ENCODE measurements at places on chromosomes 5 and 9. TPM values are rescaled to one million over a fixed set of nuclear protein-coding genes. Genes with fewer than 3 reads are reported as not detected.

- H3K4me3 ChIP-seq, result no peak overlapping the region
- no peak for DNase-seq
- no peaks in the 10 kb centered on the region for H3K36me3 ChIP-seq
- no peak overlapping the region for H3K27ac ChIP-seq
- H3K27me3 ChIP-seq, result no peaks in the 10 kb centered on the region
- no peaks in the 10 kb centered on the region for H3K4me1 ChIP-seq
Observed at GRCh38 chr9:36537861-36538260, 34.8 kb upstream of the MELK start.

GRCh38 chr5:179768326-179769085 lies 25.3 kb upstream of the LTC4S start:
- H3K27me3 ChIP-seq, result no peaks in the 10 kb centered on the region
- no peak overlapping the region for H3K4me3 ChIP-seq
- no peak for DNase-seq
- peaks cover 41% of the 10 kb centered on the region for H3K4me1 ChIP-seq
- H3K27ac ChIP-seq, result no peak overlapping the region
- peaks cover 85% of the 10 kb centered on the region for H3K36me3 ChIP-seq

DNA sequence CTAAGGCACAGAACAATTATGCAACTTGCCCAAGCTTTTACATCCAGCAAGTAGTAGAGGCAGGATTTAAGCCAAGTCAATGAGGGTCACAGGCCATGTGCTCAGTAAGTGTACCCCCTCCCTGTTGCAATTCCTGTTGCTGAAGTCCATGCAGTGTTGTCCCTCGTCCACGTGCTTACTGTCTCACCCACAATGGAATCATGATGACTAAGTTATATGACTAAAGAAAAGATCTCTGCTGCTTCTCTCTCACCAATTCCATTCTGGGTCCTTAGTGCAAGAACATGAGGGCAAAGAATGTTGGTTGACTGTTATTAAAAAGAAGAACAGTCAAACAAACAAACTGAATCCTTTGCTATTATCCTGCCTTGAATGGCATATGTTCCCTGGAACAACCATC lies 233.6 kb upstream of the SLC24A2 start:
- H3K4me3 ChIP-seq, result no peak overlapping the region
- no peak overlapping the region for H3K27ac ChIP-seq
- peaks cover 29% of the 10 kb centered on the region for H3K4me1 ChIP-seq
- no peaks in the 10 kb centered on the region for H3K36me3 ChIP-seq
- H3K27me3 ChIP-seq, result no peaks in the 10 kb centered on the region

DNA sequence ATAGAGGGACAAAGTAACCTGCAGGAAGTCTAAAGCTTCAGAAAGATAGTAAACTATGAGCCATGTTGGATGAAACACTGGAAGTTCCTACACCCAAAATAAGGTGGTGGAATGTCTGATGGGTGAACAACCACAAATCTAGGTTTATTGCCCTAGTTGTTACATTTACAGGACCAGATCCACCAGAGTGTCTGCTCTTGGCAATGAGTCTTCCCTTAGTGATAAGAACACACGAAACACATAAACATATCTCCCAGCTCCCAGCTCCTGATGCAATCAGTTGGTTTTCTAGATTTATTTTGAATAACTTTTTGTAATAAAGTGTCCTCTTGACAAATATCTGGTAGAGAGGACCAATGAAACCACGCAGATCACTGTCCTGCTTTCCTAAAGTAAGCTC lies 329.7 kb upstream of the WWC1 start:
- H3K27ac ChIP-seq, result no peak overlapping the region
- no peak overlapping the region for H3K4me3 ChIP-seq
- H3K4me1 ChIP-seq, result peaks cover 4% of the 10 kb centered on the region
- no peaks in the 10 kb centered on the region for H3K27me3 ChIP-seq

GRCh38 chr9:4098031-4098430 lies 201.8 kb downstream of the GLIS3 start:
- DNase-seq, result no peak
- H3K36me3 ChIP-seq, result no peaks in the 10 kb centered on the region
- H3K27me3 ChIP-seq, result no peaks in the 10 kb centered on the region
- H3K27ac ChIP-seq, result no peak overlapping the region
- peaks cover 19% of the 10 kb centered on the region for H3K4me1 ChIP-seq
- no peak overlapping the region for H3K4me3 ChIP-seq

DNA sequence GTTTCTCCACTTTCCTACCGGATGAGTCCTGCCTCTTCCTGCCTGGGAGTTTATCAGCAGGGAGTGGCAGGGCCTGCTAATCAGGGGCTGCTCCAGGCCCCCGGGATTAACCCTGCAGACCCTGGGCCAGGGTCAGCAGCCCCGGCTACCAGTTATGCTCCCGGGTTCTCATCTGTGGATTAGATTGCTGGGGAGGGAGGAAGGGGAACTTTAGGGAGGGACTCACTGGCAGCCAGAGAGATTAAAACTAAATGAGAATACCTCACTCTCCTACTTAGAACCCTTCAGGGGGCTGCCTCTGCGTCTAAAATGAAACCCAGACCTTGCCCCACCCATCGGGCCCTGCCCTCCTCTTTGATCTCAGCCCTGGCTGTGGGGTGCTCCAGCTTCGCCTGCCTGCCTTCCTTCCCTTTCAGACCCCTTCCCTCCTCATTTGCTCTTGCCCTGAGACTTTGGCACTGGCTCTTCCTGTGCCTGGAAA lies 130.5 kb upstream of the HAND1 start:
- no peak for DNase-seq
- peaks cover 32% of the 10 kb centered on the region for H3K27me3 ChIP-seq
- no peak overlapping the region for H3K27ac ChIP-seq
- H3K4me3 ChIP-seq, result no peak overlapping the region

GRCh38 chr5:141354900-141355469 lies at the start of gene PCDHGA4:
Gene PCDHGA4, plus strand, starts transcription at chr5:141355021. Its CDS starts 87 bp downstream, at chr5:141355108.
- no peak within 1 kb of the TSS for H3K4me3 ChIP-seq
- H3K36me3 ChIP-seq, result no peaks in the 10 kb centered on the region
- no peak within 1 kb of the TSS for H3K27ac ChIP-seq
- H3K27me3 ChIP-seq, result no peaks in the 10 kb centered on the region

GRCh38 chr5:37994729-37995128 lies 154.9 kb upstream of the GDNF start:
- H3K4me1 ChIP-seq, result peaks cover 16% of the 10 kb centered on the region
- H3K27ac ChIP-seq, result no peak overlapping the region
- H3K36me3 ChIP-seq, result no peaks in the 10 kb centered on the region
- DNase-seq, result no peak

- no peak overlapping the region for H3K27ac ChIP-seq
- H3K4me1 ChIP-seq, result peaks cover 23% of the 10 kb centered on the region
- DNase-seq, result no peak
- H3K27me3 ChIP-seq, result no peaks in the 10 kb centered on the region
- H3K4me3 ChIP-seq, result no peak overlapping the region
- no peaks in the 10 kb centered on the region for H3K36me3 ChIP-seq
Observed at GRCh38 chr5:146564007-146564762, 48.2 kb upstream of the GPR151 start.

DNA sequence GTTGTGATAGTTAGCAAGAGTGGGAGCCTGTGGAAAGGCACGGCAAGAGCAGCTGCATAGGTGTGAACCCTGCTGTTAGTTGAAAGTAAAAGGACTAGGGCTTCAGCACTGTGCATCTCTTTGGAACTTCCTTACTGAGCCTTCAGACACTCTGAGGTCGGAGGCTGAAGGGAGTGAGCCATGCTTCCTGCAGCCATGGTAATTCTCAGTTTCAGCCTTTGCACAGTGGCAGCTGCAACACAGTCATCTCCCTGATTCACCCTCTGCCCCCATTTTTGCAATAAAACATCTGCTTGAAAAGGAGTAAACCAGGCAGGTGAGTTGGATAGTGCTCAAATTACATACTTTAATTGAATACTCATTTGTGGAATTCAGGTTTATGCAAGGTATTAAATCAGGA lies 6.5 kb upstream of the TLE4 start:
- DNase-seq, result no peak
- H3K27ac ChIP-seq, result no peak overlapping the region
- no peaks in the 10 kb centered on the region for H3K27me3 ChIP-seq
- peaks cover 3% of the 10 kb centered on the region for H3K4me1 ChIP-seq
- no peaks in the 10 kb centered on the region for H3K36me3 ChIP-seq
- no peak overlapping the region for H3K4me3 ChIP-seq

DNA sequence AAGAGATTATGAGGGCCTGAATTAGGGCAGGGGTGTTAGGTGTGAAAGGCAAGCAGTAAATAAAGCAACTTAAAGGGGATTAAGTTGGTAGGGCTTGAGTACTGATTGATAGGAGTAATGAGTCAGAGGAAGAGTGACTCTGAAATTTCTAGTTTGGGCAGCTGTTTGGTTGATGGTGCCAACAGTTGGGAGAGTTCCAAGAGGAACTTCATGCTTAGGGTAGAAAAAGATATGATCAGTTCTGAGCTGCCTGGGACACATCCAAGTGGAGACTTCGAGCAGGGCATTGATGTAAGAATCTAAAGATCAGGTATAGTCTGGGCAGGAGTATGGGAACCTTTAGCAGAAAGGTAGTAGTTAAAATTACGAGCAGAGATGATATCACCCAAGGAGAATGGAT lies 10.2 kb downstream of the MAMDC2 start:
- H3K4me1 ChIP-seq, result no peaks in the 10 kb centered on the region
- H3K36me3 ChIP-seq, result no peaks in the 10 kb centered on the region
- no peaks in the 10 kb centered on the region for H3K27me3 ChIP-seq
- H3K4me3 ChIP-seq, result no peak overlapping the region
- DNase-seq, result no peak
- no peak overlapping the region for H3K27ac ChIP-seq

- H3K4me3 ChIP-seq, result no peak overlapping the region
- H3K27me3 ChIP-seq, result no peaks in the 10 kb centered on the region
- no peak overlapping the region for H3K27ac ChIP-seq
- H3K36me3 ChIP-seq, result no peaks in the 10 kb centered on the region
- peaks cover 28% of the 10 kb centered on the region for H3K4me1 ChIP-seq
Observed at GRCh38 chr5:173591056-173591514, 25.4 kb downstream of the BOD1 start.

DNA sequence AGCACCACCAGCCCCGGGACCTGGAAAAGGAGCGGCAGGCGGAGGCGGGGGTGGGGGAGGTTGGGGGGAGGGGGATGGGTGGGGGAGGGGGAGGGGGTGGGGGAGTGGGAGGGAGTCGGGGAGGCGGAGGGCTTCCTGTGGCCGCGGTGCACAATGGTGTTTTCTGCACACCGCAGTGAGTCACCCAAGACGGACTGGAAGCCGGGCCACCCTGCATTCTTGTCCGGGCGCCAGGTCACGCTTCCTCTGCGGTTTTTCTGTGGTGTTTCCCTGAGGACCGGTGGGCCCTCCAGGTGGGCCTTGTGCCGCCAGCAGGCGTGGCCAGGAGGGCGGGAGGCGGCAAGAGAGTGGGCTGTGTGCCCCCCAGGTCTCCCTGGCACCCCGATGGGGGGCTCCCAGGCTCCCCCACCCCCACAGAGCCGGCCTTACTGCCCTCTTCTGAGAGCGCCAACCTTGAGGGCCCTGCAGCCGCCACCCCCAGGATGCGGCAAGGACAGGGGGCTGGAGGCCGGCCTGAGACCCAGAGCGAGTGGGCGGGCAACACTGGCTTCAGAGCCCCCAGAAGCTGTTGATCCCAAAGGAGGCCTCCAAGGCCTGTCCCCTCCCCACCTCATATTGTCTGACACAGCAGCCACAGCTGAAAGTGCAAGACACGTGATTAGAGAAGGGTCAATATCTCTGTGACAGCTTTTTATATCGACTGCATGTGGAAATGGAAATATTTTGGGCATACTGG lies 11.1 kb downstream of the EXD3 start:
- H3K4me3 ChIP-seq, result peak overlapping the region; percentile 25
- H3K4me1 ChIP-seq, result peaks cover 69% of the 10 kb centered on the region
- no peaks in the 10 kb centered on the region for H3K27me3 ChIP-seq
- peaks cover 8% of the 10 kb centered on the region for H3K36me3 ChIP-seq
- DNase-seq, result peak; percentile 98
- peak overlapping the region; percentile 92 for H3K27ac ChIP-seq

DNA sequence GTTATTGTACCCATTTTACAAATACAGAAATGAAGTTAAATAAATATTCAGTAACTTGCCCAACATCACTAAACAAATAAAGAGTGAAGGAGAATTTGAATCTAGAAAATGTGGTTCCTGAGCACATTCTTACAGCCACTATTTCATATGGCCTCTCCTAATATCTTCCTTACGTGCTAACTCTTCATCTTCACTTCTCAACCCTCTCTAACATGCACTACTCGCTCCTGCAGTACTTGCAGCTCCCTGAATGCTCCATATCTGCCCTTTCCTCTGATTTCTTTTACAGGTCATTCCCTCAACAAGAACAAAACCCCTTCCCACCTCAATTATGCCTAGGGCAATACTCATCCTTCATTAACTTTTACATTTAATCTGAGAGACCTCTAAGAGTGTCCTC lies 711.5 kb downstream of the CETN3 start:
- H3K27ac ChIP-seq, result no peak overlapping the region
- no peaks in the 10 kb centered on the region for H3K4me1 ChIP-seq
- H3K36me3 ChIP-seq, result no peaks in the 10 kb centered on the region
- no peak for DNase-seq
- no peak overlapping the region for H3K4me3 ChIP-seq
- H3K27me3 ChIP-seq, result no peaks in the 10 kb centered on the region

DNA sequence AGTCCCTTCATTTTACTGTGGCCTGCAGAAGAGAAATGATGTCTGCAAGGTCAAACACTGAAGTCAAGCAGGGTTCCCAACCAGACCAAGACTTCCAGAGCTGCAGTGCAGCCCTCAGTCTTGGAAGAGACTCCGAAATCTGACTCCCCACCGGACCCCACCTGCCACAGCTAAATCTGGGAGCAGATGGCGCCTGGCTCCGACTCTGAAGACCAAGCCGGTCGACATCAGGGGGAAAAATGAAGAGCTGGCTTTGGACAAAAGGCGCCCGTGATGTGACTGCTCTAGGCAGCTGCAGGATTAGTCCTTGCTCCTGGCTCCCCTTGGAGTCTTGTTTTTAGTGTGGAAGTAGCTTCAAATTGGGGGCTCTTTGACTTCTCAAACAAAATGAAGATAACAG lies 72.4 kb upstream of the ZNF622 start:
- no peaks in the 10 kb centered on the region for H3K27me3 ChIP-seq
- no peaks in the 10 kb centered on the region for H3K36me3 ChIP-seq
- H3K27ac ChIP-seq, result no peak overlapping the region
- no peak for DNase-seq
- no peak overlapping the region for H3K4me3 ChIP-seq

- DNase-seq, result no peak
- H3K27ac ChIP-seq, result no peak overlapping the region
- H3K4me3 ChIP-seq, result no peak overlapping the region
- peaks cover 7% of the 10 kb centered on the region for H3K4me1 ChIP-seq
Observed at GRCh38 chr5:139140591-139141071, 57.5 kb downstream of the SIL1 start.

- no peaks in the 10 kb centered on the region for H3K27me3 ChIP-seq
- H3K27ac ChIP-seq, result no peak overlapping the region
- H3K4me3 ChIP-seq, result no peak overlapping the region
- no peak for DNase-seq
- H3K4me1 ChIP-seq, result 0 out of 2 replicates have a peak, but pooled peaks cover 3% of the 10 kb centered on the region
Observed at GRCh38 chr9:123350590-123351310, 5.2 kb upstream of the CRB2 start.

The PLCXD3 gene
- total RNA-seq, result not detected

The IFNA2 gene
- not detected for total RNA-seq

The PAEP gene
- total RNA-seq, result not detected

The KLHL3 gene
- not detected for total RNA-seq

The PRDM9 gene
- not detected for total RNA-seq

Measured in SJSA1 (cell line).